ENCODE measurements at places on chromosomes 7 and 10.

- no peak for DNase-seq
Observed at GRCh38 chr7:144738708-144739314, 97.0 kb downstream of the TPK1 start.

DNA sequence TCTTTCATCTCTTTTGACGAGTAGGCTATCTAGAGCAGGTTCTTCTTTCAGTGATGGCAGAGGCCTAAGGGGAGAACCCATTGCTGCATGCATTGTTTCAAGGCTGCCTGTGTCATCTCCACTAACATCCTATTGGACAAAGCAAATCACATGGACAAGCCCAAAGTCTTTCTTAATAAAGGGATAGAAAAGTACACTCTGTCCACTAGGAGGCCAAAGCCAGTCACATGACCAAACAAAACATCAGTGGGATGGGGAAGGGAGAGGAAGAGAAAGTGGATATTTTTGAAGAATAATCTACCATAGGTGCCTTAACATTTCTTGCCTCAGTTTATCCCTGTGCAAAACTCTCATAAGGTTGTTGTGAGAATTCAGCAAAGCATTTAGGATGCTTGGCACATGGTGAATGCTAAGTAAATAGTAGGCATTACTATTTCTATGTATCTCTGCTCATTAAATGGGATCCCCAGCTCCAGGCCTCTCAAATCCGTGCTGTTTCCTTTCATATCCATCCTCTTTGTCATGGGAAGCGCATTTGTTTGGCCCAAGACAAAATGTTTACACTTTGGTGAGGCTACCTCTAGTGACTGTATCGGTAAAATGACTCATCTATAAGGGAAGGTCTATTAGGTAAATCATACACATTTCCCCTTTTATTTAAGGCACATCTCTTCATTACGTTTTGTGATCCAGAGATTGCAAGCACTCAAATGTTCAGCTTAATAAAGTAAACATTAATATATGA lies 16.7 kb upstream of the CADPS2 start:
- DNase-seq, result no peak

DNA sequence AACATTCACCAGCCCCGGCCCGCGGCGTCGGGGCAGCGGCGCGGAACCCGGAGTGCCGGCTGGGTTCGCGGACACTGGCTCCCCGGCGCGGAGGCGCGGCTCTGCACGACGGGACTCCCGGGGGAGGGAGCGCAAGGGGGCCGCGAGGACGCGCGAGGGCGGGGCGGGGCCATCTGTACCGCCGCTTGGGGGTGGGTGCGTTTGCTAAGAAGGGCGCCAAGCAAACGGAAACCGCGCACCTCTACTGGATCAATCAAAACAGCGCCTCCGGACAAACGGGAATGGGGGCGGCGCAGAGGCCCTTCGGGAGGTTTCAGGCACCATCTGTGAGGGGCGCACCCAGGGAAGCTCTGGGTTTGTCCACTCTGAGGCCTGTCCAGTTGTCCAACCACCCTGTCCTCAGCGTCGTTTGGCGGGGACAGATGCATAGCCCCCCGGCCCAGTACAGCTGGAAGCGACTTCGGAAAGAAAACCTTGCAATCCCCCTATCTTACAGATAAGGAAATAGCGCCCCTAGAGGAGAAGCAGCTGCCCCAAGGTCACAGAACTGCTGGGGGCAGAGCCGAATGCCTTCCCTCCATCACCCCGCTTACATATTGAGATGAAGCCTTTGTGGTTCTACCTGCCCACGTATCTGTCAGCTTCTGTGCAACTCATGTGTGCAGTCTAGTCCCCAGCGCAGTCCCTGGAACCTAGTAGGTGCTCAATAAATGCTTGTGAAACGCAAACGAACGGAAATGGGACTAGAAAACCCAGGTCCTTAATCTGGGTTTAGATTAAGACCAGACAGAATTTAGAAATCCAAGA lies 10.7 kb upstream of the SLIT1 start:
- DNase-seq, result peak; percentile 43

DNA sequence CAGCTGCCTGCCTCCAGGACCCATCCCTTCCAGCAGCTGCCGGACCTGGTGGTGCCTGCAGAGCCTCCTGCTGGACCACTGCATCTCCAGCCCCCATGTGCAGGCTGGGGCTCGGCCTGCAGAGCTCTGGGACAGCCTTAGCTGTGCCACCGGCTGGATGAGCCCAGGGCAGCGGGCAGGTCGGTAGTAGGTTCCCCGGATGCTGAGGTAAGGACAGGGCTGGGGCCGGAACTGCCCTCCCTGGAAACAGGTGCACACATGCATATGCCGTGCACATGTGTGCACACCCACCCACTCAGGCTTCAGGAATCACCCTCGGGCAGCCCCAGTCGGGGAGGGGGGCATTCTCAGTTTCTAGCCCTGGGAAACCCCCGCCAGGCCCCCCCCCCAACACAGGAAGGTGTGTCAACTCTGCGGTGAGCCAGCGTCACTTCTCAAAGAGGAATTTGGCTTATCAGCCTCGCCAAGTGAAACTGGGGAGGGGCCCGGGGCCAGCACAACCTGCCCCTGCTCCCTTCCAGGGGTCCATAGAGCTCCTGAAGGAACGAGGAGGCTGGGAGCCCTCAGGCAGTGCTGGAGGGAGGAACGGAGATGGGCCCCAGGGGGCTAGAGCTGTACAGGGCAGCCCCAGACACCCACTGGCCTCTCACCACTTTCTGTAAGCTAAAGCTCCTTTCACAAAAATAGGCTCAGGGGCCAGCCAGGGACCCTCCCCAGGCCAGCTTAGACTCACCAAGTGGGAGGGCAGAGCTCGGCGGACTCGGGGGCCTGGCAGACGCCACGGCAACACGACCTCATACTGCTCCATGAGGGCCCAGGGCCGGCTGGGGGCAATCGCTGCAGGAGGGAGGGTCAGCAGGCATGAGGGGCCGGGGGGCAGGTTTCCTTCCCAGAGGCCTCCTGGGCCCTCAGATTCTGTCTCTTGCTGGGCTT lies 1.7 kb downstream of the ADAM8 start:
- DNase-seq, result no peak

GRCh38 chr10:127524229-127524628 lies 24.9 kb upstream of the NPS start:
- no peak for DNase-seq

DNA sequence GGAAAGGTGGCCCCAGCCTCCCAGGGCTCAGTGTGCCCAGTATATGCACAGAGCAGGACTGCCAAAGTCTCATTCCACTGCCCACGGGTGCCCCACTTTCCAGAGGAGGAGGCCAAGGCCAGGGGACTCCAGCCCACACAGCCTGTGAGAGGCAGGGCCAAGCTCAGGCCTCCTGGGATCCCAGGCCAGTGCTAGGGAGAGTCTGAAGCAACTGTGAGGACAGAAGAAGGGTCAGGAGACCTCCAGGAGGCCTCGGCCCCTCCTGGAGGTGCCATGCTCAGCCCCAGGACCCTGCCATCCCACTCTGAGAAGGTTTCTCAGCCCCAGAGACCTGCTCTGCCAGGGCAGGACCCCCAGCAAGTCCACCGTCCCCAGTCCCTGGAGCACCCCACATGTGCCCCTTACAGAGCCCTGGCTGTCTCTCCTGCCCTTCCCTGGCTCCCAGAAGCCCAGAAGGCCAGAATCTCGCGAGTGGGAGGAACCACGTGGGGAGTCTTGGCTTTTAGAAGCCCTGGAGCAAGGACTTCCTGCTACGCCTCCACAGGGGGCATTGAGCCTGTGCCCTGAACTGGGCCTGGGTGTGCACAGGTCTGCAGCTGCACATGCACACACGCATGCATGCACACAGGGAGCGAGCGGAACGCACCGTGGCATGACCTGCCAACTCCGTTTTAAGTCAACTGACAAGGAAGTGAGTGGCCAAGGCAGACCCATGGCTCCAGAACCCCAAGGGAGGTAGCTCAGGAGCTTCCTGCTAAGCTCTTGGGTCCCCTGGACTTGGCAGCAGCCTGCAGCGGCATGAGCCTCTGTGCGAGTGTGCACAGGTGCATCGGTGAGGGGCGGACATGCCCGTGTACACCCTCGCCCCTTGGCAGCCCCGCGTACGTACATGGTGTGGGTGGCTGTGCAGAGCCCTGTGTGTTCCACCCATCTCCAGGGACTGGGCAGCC lies 33.6 kb downstream of the ZCCHC24 start:
- DNase-seq, result no peak

DNA sequence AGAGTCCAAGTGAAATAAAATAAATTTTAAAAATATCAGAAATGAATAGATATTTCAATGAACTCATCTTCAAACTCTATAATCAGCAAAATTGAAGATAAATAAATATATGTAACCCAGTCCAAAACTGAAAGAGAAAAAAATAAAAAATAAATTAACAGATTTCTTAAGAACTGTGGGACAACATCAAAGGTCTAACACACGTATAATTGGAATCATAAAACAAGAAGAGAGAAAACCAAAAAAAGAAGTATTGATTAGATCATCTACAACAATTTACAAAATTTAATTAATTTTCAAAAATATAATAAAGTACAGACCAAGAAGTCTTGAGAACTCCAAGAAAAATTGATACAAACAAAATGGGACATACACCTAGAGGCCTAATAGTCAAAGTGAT lies 625.8 kb upstream of the SORCS1 start:
- no peak for DNase-seq

GRCh38 chr10:78869508-78870454 lies 199.0 kb upstream of the ZMIZ1 start:
- DNase-seq, result no peak

GRCh38 chr10:126921974-126922525 lies 16.8 kb downstream of the DOCK1 start:
- DNase-seq, result no peak

- DNase-seq, result no peak
Observed at GRCh38 chr10:21130108-21130507, 233.0 kb upstream of the NEBL start.

GRCh38 chr7:79180533-79180932 lies 272.9 kb downstream of the MAGI2 start:
- DNase-seq, result no peak

GRCh38 chr7:104160375-104160774 lies 47.4 kb downstream of the ORC5 start:
- DNase-seq, result peak; percentile 2

Measured in hindlimb muscle (tissue), 1 donor.